ENCODE measurements at places on chromosomes 2 and 18. TPM values are rescaled to one million over a fixed set of nuclear protein-coding genes. Genes with fewer than 3 reads are reported as not detected.

ZNG1B gene
- total RNA-seq, result 29.1 TPM

FAM237A gene
- not detected for total RNA-seq

MCEE gene
- 16.4 TPM for total RNA-seq

COL6A3 gene
- total RNA-seq, result 190 TPM

MARCHF4 gene
- 0.13 TPM for total RNA-seq
